Activated CD4-positive, alpha-beta T cell treated with anti-CD3 and anti-CD28 coated beads, Interleukin-2, amount 10 ng/mL, durations not matched to agents 7 days and 5 days (primary cell): ENCODE measurements at places on chromosomes 12 and 14.
A peak's percentile ranks its signal among the peaks of the same experiment; 100 is the strongest.

- DNase-seq: no peak
These were observed 779.9 kb upstream of the TMEM132C start for GRCh38 chr12:127487031-127487430.

GRCh38 chr14:59187802-59188460 is 536 bp upstream of the DAAM1 start:
- peak; percentile 44 for DNase-seq

GRCh38 chr12:28378736-28379135 is 188.5 kb downstream of the CCDC91 start:
- no peak for DNase-seq

GRCh38 chr12:98485792-98486340 is 29.5 kb upstream of the TMPO start:
- DNase-seq: no peak

- no peak for DNase-seq
These were observed 153.0 kb upstream of the FKBP4 start for GRCh38 chr12:2641761-2642160.

DNA sequence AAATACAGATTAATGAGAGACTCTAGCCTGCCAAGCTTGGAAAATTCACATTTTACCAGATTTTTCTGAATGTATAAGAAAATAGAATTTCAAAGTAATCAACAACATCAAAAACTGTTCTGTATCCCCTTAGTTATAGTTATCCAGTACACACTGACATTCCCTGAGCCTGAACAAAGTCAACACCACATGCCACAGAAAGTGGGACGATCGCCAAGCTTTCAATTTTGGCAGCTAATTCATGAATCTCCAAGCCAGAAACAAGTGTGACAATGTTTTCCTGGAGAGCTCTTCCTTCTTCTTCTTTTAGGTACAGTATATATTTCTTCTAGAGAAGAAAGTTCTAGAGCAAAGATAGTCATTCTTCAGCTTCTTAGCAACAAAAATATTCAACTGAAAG is 290.2 kb downstream of the PRKD1 start:
- DNase-seq: no peak

DNA sequence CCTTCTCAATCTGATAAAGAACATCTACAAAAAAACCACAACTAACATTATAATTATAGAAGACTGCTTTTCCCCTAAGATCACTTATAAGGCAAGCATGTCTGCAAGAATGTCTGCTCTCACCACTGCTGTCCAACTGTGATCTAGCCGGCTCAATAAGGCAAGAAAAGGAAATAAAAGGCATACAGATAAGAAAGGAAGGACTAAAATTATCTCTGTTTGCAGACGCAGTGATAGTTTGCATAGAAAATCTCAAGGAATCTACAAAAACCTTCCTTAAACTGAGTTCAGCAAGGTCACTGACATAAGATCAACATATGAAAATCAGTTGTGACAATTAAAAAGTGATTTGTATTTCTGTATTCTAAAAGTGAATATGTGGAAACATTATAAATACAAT is 138.0 kb upstream of the EGLN3 start:
- DNase-seq: no peak
